Kidney capillary endothelial cell (primary cell): ENCODE measurements at places on chromosomes 11 and 22.

GRCh38 chr11:115676206-115676605 is 172.0 kb upstream of the CADM1 start:
- DNase-seq = no peak

DNA sequence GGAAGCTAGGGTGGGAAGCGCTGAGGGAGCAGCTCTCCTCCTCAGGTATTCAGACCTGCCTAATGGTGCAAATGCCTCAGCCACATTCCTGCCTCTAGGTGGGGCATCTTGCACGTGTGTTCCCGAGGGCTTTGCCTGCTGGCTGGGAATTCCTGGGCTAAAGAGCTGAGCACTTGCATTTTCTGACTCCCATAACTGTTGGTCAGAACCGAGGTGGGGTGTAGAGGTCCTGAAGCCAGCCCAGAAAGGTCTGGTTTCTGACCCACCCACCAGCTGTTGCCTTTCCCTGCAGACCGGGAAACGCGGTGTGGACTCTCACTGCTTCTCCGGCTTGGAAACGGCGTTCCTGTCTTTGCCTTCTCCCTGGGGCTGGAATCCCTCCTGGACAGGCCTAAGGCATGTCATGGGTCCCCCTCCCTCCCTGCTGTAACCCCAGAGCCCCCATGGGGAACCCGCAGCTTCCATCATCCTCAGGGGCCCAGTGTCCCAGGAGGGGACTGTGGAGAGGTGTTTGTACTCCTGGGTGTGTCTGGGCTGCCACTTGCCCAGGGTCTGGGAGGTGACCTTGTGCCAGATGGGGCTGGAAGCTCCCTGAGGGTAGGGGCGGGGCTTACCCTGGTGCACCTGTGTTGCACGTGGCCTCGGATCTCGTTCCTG is 24.0 kb upstream of the SMIM38 start:
- DNase-seq = peak; percentile 62

- DNase-seq = peak; percentile 30
Observed at GRCh38 chr11:114059984-114060391, 477 bp downstream of the ZBTB16 start.

- DNase-seq = no peak
Observed at GRCh38 chr11:76321340-76321739, 59.6 kb downstream of the THAP12 start.

DNA sequence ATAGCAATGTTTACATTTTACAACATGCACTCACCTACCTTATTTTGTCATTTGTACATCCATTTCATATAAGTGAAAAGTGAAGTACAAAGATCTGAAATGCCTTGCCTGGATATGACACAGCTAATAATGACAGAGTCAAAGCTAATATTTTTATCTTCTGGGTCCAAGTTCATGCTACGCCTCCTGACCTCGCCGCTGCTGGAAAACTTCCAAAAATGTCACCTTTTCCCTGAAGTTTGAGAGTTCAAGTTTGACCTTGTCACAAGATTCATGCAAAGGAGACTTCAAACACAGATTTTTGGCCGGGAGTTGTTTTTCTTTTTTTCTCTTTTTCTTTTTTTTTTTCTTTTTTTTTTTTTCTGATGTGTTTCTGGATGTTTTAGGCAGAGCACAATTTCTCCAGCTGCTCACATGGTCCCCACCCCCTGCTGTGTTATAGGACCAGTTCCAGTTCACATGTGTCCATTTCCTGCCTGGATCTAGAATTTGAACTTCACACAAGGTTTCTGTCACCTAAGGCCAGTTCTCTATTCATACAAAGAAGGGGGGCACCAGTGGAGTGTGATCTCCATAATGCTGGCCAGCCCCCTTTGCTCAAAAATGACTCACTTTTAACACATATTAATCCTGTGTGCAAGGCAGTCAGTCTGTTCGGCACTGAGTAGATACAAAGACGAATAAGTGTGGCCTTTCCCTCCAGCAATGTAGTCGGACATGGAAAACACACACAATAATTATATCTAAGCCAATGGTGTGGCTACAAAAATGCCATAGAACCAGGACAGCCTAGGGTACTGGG is 546.8 kb downstream of the BUD13 start:
- DNase-seq = no peak

- DNase-seq = no peak
Observed at GRCh38 chr11:91795139-91795887, 429.3 kb upstream of the FAT3 start.

DNA sequence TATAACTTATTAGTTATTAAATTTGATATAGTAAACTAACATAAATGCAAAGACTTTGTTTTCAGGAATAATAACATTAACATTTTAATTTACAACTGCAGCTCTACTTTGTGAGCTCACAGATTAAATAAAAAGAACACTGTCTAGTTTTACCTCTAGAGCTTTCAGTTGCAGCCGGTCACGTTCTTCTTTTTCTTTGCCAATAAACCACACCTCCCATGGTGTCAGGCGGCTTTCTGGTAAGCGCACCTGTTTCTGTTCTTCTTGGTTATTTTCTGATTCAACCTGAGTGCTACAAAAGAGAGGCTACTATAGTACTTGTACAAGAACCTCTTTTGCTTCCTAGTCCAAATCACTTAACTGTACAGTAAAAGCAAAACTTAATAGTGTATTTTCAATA is 5.8 kb downstream of the CCDC34 start:
- DNase-seq = no peak

GRCh38 chr11:63769042-63769713 is 603 bp upstream of the ZFTA start:
- DNase-seq = peak; percentile 22

DNA sequence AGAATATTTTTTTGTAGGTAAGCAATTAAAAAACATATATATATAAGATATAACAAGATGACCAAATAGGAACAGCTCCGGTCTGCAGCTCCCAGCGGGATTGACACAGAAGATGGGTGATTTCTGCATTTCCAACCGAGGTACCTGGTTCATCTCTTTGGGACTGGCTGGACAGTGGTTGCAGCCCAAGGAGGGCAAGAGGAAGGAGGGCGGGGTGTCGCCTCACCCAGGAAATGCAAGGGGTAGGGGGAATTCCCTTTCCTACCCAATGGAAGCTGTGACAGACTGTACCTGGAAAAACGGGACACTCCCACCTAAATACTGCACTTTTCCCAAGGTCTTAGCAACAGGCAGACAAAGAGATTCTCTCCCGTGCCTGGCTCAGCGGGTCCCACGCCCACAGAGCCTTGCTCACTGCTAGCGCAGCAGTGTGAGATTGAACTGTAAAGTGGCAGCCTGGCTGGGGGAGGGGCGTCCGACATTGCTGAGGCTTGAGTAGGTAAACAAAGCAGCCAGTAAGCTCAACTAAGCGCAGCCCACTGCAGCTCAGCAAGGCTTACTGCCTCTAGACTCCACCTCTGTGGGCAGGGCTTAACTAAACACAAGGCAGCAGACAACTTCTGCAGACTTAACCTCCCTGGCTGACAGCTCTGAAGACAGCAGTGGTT is 163.8 kb downstream of the CWF19L2 start:
- DNase-seq = no peak

DNA sequence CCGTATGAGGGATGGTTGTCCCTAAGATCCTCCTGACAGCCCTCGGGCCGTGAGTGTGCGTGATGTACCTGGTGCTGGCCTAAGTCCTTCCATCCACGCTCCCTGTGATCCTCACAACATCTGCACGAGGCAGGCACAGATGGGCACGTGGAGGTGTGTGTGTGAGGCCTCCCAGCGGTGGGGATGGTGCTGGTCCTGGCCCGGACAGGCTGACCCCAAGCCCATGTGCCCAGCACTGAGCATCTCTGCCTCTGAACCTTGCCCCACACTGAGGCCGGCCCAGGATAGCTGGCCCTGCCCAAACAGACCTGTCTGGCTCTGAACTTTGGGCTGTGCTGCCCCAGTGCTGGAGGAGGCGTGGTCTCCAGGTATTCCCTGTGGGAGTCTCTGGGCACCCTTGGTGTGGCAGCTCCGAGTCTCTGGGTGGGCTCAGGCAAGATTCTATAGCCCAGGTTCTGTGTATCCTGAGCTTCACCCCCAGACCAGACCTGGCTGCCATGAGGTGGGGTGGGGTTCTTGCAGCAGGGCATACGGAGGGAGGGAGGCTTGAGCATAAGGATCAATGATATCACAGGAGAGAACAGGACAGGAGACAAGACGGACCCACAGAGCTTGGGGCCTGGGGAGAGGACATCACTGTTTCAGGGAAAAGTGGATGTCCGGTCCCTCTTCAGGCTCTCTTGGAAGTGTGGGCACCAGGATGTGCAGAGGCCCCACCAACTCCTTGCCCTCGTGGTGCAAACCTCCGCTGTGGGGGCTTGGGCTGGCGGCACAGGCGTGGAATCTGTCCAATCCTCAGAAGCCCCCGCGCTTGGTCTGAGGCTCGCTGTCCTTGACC is 881.8 kb downstream of the BRD1 start:
- no peak for DNase-seq

GRCh38 chr11:34650528-34650927 is 29.6 kb downstream of the EHF start:
- no peak for DNase-seq

DNA sequence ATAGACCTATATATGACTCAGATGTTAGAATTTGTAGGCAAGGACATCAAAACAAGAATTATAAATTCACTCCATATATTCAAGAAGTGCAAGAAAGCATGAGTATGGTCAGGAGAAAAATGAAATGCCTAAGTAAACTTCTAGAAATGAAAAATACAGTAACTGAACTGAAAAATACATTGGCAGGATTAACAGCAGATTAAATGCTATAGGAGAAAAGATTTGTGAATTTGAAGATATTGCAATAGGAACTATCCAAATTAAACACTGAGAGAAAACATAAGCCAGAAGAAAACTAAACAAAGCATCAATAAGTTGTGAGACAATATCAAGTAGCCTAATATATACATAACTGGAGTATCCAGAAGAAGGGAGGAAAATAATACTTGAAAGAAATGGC is 46.6 kb upstream of the TMEM45B start:
- no peak for DNase-seq

DNA sequence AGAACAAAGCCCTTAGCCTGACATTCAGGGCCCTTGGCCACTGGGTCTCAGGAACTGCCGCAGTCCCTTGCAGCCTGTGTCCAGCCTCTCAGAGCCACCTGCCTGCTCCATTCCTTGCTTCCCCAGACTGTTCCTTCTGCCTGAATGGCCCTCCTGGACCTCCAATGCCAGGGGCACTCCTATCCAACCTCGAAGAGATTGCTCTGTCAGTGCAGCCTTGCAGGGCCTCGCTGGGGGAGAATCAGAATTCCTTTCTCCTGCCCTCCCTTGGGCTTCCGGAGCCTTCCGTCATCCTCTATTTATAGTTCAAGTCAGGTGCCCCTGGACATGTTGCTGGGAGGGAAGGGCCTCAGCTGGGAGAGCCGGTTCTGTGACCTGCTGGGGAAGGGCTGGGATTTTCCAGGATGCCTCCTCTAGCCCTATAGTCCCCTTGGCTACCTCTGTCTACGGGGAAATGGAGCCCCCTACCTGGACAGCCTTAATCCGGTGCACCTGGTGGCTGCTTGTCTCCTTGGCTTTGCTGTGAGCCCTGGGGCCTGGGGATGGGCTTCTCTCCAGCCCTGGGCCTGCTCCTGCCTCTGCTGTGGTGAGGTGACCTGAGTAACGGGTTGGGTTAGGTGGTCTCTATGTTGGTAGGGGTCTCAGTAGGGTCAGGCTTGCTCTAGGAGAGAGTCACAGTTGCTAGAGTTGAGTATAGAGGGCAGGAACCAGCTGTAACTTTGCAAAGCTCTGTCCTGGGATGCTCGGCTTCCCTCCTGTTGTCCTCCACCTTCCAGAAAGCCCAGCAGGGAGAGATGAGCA is 45.9 kb upstream of the SYT7 start:
- no peak for DNase-seq

DNA sequence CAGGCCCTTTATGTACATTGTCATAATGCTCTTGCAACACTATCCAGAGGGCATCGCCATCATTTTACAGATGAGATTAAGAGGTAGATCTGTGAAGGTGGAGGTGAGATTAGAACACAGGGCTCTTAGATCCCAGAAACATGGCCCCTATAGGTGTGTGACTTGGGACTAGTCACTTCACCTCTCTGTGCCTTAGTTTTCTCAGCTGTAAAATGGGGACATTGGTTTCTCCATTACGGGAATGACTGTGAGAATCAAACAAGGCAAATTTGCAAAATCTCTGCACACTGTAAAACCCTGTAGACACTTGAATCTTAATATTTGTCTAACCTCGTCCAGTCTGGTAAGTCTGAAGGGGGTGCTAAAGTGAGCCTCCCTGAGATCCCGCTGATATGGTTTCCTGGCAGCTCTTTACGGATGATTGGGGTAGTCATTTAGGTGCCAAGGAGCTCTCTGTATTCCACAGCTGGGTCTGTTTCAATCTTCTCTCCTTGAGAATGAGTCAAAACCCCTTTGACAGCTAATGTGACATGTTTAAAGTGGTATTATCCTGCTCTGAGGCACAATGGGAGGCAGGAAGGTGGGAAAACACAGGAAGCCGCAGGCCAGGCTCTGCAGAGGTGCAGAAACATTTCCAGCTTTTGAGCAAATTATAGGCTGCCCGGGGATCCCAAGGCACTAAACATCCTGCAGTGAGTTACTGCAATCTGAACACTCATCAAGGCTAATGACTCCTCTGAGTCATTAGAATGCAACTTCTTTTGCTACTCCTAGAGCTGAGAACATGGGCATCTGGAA is 140.8 kb downstream of the CCDC81 start:
- DNase-seq = peak; percentile 99

DNA sequence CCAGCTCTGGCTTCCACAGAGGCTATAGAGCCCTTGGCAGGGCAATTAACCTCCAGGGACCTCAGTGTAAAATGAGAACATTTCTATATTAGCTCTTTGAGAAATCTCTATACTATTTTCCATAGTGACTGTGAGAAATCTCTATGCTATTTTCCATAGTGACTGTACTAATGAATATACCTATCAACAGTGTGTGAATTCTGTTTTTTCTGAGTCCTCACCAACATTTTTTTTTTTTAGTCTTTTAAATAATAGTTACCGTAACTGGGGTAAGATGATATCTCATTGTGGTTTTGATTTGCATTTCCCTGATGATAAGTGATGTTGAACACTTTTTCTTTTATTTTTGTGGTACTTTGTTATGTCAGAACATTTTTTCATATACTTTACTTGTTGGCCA is 7.0 kb upstream of the MTNR1B start:
- no peak for DNase-seq

GRCh38 chr11:90113541-90113940 is 20.9 kb upstream of the NAALAD2 start:
- no peak for DNase-seq

DNA sequence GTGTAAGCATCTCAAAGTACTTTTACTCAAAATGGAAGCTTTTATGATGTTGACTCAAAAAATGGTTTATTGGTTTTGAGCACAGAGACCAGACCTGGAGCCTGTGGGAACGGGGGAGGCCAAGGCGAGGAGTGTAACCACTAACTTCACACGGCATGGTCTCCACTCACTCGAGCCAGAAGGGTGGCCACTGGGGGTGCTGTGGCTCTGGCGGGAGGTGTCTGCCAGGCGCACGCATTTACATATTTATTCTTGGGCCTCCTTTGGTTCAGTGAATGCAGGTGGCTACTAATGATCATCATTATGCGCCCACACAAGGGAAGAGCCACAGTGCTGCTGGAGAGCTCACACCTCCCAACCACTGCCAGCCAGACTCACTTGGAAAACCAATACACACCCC is 64.6 kb downstream of the FLRT1 start:
- no peak for DNase-seq

GRCh38 chr22:25061605-25062376 is 109.3 kb downstream of the KIAA1671 start:
- DNase-seq = no peak
